CD4-positive, alpha-beta memory T cell (primary cell): ENCODE measurements at places on chromosomes 16 and 17. TPM values are rescaled to one million over a fixed set of nuclear protein-coding genes. Genes with fewer than 3 reads are reported as not detected.

Gene KDM8
- total RNA-seq = 31.0 TPM

- no peak for DNase-seq
Observed at GRCh38 chr16:83952940-83953795, at the start of gene OSGIN1. Gene OSGIN1, plus strand, starts transcription at chr16:83953240. Its CDS starts 4,432 bp downstream, at chr16:83957672.

DNA sequence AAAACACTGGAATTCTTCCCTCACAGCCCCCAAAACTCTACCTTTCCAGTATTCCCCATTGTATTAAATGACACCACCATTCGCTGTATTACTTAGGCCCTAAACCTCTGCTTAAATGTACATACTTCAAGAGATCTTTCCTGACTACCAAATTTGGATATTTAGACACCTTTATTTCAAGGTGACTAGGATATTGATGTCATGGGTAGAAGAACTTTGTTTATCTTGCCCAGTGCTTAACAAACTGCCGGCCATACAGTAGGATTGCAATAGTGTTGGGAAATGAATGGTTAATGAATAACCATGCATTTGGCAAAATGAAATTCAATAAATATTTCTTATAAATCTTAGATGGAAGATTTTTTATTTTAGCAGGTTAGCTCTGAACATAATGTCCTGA lies 86.2 kb upstream of the CA10 start:
- no peak for DNase-seq

DNA sequence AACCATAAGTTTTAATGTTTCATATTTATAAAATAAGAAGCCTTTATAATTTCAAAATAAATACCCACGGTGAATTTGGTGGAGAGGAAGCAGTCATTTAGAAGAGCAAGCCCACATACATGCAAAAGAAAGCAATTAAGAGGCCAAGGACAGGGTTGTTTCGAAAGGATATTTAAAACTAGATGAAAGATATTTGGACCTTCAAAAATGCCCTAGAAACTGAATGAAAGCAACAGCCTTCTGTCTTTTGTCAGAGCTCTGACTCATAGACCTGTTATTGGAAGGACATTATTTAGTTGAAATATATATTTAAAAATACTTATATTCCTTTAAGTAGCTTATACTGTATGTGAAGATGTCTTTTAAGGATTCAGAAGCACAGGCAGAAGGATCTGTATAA lies 8.6 kb upstream of the METTL9 start:
- DNase-seq = no peak

DNA sequence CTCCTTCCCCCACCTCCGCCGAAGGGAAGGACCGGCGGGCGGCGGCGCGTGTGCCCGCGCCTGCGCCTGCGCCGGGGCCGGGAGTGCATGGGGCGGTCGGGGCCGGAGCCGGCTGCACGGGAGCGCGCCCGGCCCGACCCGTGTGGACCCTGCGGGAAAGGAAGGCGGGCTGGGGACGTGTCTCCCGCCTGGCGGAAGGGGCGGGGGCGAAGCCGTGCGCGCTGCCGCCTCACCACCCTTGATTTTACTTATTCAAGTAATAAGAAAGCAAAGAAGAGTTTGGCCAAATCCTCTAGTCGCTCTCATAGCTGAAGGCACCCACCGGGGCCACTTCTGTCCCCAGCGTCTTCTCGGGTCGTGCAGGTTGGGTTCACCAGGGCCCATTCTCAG lies 596 bp upstream of the PFN1 start:
- DNase-seq = no peak
